Sciatic nerve (tissue), 2 donors: ENCODE measurements at places on chromosomes 1 and 21. TPM values are rescaled to one million over a fixed set of nuclear protein-coding genes. Genes with fewer than 3 reads are reported as not detected.
A peak's percentile ranks its signal among the peaks of the same experiment; 100 is the strongest.

DNA sequence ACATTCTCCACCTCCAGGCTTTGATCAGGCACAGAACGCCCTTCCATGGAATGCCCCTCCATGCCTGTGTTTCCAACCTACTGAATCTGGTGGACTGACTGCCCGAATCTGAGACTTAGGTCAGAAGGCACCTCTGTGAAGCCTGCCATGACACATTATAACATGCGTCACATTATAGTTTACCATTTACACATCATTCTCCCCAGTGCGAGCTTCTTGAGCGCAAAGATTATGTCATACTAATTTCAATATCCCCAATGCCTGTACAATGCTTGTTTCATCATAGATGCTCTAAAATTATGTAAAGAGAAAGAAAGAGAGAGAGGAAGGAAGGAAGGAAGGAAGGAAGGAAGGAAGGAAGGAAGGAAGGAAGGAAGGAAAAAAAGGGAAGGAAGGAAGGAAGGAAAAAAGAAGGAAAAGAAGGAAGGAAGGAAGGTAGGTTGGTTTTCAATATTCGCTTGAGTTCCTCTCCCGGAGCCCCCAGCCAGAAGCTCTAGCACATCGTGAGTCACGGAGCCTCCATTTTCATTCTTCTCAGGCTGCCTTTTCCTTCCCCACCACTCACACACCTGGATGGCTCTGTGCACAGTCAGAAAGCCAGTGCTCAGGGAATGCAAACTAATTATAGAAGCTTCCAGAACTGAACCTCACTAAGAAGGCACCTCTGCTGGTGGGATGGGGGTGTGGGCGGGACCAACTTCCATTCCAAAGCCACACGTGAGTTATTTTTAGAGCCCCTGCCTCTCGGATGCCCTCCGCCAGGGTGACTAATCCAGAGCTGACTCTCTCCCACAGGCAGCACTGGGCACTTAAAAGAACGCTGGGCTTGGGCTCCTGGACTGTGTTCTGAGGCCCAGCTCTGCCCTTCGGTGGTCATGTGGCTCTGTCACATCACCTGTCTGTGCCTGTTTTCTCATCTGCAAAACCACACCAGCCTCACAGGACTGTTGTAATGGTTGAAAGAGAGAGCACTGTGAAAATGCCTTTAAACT lies 27.4 kb downstream of the LAMB3 start:
- DNase-seq: no peak

DNA sequence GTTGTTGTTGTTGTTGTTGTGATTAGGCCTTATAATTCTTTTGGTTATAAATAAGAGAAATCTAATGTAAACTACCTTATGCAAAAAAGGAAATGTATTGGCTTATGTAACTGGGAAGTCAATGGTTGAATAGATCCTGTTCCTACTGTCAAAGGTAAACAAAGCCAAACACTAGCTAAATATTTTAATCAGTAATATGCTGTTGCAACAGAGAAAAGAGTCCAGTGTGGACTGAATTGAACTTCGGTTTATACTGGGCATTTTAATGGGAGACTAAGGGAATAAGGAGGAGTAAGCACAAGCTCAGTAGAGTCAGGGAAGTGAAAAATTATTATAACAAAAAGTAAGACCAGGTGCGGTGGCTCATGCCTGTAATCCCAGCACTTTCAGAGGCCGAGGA lies 15.4 kb downstream of the MSH4 start:
- no peak for DNase-seq

DNA sequence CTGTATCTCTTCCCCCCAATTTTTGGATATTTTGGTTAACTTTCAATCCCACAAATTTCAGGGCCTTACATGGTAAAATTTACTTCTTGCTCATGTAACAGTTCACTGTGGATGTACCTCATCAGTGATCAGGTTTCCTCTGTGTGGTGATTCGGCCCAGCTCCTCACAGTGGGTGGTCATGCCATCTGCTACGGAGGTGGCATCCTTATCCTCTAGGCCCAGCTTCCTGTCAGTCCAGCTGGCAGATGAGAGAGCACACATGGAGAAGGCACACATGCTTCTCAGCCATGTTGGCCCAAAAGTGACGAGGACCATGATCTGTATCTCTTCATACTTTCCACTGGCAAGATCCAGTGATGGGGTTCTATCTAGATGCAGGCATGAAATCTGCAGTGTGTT lies 27.2 kb downstream of the PCBP3 start:
- no peak for DNase-seq

DNA sequence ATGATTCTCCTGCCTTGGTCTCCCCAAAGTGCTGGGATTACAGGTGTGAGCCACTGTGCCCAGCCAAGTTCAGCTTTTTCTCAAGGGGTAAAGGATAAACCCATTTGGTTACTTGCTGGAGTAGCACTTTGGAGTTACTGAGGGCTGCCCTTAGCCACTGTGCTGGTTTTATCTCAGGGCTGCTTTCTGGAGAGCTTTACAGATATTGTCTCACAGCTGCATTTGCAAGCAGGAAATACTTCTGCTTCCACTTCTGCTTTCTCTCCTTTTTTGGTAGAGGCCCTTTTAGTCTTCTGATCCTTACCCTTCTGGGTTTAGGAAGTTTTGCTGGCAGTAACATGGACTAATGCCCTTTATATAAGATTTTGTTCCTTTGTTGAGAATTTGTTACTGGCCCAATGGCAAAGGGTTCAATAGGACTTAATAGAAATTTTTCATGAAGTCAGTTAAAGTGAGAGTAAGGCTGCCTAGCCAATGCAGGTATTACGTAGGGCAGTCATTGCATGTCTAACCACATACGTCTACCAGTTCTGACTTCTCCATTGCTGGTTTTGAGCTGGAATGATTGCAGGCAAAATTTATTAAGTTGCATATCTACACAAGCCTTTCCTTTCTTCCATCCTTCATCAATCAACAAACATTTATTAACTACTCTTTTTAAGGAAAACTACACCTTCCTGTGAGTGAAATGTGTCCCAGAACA lies 24.4 kb downstream of the CAP1 start:
- no peak for DNase-seq

DNA sequence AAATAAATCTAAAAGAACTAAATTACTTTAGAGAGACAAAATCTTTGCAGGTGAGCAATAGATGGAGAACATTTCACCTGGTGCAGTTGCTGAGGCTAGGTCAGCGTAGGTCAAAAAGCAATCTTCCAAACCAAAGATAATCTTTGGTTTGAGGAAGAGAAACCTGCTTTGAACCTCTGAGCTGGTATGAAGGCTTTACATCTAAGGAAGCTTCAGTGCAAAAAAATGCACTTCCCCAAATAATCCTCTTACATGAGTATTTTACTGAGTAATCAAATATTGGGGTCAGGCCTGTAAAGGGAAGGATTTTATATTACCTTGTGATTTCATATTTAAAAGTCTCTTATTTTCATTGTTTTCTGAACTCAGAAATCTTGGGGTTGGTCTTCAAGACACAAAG lies 223.6 kb downstream of the SRGAP2C start:
- DNase-seq: no peak

DNA sequence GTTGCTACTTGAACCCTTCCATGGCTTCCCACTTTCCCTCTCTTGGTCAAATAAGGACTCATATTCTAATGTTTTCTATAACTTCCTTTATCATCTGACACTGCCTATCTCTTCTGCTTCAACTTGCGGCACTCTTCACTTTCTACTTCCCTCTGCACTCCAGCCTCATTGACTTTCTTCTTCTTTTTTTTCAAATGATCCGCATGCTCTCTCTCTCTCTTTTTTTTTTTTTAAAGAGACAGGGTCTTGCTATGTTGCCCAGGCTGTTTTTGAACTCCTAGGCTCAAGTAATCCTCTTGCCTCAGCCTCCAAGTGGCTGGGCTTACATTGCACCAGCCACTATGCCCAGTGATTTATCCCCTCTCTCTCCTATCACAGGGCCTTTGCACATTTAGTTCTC lies 7.3 kb upstream of the IL10 start:
- DNase-seq: no peak

DNA sequence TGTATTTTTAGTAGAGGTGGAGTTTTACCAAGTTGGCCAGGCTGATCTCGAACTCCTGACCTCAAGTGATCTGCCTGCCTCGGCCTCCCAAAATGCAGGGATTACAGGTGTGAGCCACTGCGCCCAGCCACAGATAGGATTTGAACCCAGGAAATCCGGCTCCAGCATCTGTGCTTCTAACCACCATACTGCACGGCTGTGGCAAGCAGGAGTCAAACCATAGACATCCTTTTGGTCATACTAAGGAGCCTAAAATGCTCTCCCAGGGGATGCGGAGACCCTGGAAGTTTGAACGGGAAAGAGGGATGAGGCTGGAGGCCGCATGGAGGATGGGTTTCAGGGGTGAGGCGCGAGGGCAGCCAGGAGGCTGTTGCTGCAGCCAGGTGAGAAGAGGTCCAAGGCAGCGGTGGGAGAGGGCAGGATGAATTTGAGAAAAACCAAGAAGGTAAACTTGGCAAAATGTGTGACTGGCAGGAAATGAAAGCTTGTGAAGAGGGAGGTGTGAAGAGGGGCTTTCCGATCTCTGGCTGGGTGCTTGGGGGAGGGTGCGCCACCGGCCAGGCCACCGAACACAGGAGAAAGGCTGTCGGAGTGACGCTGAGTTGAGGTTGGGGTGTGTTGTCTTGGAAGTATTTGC lies 24.0 kb upstream of the CDK18 start:
- DNase-seq: no peak

GRCh38 chr1:197481101-197481500 lies 213.0 kb downstream of the CRB1 start:
- no peak for DNase-seq

DNA sequence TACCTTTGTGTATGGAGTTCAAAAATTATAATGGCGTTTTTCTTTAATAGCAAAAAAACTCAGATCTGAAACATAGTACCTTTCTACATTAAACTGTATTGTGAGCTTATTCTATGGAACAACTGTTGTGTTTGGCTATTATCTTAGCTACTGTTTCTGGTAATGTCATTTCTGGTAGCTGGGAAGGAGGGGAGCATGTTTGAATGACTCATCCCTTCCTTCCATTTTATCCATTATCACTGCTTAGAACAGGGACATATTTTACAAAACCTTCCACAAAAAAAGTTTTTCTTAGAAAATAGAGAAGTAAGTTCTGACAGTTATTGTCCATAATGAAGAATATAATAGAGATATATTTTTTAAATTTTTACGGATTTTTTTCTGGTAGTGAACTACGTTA lies 128.3 kb downstream of the NRDC start:
- DNase-seq: no peak

DNA sequence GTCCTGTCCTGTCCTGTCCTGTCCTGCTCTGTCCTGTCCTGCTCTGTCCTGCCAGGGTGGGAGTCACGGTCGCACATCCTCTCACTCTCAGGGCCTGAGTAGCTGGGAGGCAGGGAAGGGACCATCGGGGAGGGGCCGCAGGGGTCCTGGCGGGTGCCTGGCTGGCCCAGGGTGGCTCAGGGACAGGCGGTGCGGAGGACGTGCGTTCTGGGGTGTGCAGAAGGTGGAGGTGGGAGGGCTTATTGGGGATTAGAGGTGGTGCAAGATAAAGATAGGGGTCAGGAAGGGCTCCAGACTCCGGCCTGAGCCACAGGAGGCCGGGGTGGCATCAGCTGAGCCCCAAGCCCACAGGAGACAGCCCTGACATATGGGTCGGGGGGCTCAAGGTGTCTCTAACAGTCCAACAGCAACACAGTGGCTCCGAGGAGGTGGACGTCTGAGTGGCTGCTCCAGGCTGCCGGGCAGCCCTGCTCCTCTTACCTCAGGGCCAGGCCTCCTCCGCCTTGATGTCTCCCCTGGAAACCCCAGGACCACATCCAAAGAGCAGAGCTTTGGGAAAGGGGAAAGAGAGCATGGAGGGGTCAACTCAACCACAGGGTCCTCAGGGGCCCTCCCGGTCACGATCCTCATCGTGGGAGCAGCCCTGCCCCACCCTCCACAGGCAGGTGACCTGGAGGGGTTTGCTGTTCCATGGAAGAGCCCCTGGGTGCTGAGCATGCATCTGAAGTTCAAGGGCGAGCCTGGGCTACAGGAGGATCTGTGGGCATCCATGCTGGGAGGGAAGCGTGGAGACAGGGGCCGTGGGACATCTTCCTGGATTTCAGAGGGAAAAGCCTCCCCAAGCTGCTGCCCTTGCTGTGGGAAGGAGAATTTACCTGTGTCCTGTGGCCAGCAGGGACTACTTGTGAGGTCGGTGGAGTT lies 39.6 kb upstream of the ADARB1 start:
- peak; percentile 53 for DNase-seq

DNA sequence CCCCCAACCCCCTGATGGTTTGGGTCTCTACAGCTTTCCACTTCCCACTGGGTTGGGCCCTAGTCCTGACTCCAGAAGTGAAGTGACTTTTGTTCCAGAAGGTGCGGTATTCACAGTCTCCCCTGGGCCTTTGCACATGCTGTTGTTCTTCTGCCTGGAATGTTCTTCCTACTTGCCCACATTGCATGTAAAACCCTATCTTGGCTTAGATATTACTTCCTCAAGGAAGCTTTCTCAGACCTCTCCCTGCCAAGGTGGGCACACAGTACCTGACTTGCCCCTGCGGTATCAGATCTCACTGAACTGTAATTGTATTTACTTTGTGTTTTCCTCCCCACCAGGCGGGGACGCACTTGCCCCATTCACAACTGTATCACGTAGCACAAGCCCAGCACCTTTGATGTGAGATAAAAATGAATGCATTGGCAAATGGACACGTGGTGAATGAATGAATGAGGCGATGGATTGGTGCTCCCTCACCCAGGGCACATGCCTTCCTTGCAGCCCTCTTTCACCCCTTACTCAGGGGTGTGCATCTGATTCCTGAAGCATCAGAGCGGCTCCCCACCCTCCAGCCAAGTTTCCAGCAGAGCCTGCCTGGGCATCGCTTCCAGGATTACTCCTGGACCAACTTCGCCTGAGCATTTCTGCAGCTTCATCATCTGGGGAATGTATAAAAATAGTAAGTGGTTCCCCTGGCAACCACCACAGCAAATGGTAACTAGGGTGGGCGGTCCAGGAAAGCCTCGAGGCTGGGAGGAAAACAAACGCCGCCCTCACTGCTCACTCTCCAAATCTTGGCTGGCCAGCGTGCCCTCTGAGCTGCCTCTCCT lies 19.8 kb downstream of the NENF start:
- DNase-seq: no peak

- DNase-seq: no peak
Measured at GRCh38 chr1:27566462-27567145, 37.3 kb downstream of the AHDC1 start.

LCE5A gene
- not detected for total RNA-seq

ELOVL1 gene
- 72.4 TPM for total RNA-seq

PLCH2 gene
- total RNA-seq: 1.1 TPM

LRRC39 gene
- 1.7 TPM for total RNA-seq

USP33 gene
- 87.1 TPM for total RNA-seq

SYF2 gene
- 42.3 TPM for total RNA-seq

FAM163A gene
- total RNA-seq: not detected

KIAA0040 gene
- 16.8 TPM for total RNA-seq

HHIPL2 gene
- total RNA-seq: 0.80 TPM

NEK2 gene
- total RNA-seq: 0.49 TPM
